ENCODE measurements at places on chromosomes 16 and 17.

DNA sequence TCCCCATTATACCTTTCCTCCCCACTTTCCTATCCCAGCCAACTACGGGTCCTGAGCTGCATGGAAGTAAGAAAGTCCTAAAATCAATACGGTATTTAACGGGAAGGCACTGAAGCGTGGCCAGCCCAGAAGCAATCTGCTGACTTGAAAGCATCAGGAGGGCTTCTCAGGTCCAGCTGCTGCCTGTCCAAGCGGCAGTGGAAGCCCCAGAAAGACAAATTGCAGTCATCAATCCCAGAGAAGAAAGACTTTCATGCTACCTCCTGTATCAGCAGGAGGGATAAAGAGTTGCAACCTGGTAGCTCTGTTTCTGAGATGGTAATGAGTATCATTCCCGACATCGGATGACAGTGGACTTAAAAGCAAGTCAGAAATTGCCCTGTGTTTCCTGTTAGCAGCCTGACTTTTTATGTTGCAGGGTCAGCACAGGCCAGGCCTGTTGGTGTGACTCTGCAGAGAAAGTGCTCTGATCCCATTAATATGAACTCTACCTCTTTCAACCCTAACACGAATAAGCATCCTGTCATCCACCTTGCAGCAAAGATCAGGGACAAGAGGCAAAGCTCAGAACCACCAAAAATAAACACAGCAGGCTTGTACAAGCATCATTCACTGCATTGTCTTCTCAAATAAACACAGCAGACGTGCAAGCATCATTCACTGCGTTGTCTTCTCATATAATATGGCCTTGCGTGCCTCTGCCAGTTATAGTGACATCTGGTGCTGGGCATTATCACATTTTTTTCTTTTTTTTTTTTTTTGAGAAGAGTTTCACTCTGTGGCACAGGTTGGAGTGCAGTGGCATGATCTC is 358.6 kb upstream of the CDH11 start:
- DNase-seq = no peak

DNA sequence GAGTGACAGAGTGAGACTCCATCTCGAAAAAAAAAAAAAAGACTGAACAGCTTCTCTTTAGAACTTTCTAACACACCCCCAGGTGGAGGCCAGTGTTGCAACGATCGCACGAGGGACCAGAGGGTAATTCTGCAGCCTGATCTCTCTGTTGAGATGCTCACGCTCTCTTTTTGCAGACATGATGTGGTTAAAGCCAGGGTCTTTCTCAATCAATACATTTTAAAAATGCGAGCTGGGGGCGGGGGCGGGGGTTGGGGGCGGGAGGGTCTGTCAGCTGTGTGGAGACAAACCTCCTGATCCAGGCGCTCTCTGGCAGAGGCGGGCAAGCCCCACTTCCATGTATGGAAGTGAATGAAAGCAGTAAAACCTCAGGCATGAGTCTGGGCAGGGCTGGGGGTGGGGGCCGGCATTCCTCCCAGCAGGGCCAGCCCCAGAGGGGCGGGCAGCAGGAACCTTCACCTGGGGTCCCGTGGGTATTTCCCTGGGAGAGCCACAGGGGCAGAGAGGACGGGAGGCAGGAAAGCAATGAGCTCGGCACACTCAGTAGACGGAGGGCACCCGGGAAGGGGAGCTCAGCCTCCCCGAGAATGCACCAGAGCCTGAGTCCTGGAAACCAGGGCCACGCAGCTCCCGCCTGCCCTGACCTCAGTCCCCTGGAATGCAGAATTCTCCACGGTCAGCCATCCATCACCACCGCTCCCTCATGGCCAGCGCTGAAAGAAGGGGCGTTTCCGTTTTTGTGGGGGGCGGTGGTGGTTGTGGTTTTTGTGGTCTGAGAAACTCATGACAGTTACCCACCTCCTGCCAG is 28.0 kb downstream of the NXN start:
- DNase-seq = no peak

GRCh38 chr17:13957636-13958035 is 111.7 kb upstream of the COX10 start:
- DNase-seq = no peak

- no peak for DNase-seq
Measured at GRCh38 chr16:73047536-73048291, at the start of gene ZFHX3. ZFHX3 (minus strand) TSS chr16:73048128; CDS start chr16:72960145, 87,983 bp downstream.

GRCh38 chr16:58148526-58148925 is 19.3 kb upstream of the CFAP20 start:
- no peak for DNase-seq

DNA sequence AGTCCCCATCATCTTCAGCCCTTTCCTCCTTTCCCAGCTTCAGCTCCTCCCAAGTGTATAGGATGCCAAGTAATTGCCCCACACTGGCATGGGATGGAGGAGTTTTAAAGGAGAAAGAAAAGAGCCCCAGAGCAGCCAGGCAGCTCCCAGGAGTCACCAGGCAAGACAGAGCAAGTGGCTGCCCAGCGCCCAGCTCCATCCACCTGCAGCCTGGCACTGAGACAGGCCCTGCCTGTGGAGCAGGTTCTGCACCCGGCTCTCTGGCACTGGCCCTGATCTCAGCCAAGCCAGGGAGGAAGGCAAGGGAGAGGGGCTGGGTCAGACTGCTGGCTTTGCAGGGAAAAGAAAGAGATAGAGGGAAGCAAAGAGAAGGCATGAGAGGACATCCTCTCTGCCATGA is 21.7 kb downstream of the FOXN1 start:
- DNase-seq = no peak

DNA sequence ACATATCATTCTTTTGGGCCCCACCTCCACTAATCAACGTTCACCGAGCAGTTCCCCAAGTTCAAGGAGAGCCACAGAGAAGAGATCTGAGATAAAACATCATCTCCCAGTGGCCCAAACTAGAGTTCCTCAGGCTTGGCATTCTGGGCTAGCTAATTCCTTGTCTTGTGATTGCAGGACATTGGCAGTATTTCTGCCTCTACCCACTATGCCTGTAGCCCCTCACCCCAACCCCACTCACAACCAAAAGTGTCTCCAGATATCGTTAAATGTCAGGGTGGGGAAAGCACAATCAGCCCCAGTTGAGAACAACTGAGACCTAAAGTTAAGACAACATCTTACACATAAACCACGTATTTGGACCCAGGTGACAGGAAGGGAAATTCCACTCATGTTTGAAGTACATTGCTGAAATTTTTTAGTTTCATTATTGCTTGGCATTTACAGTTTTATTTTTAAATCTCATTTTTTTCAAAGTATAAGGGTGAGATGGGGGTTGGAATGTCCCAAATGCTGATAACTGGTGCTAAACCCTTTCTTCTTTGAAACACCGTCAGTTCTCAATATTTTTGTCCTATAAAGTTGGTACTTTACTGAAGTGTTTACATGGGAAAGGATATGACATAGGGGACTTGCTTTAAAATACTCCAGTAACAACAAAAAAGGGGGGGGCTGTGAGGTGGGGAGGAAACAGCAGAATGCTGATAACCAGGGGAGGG is 13.6 kb downstream of the ZC3H7A start:
- no peak for DNase-seq

DNA sequence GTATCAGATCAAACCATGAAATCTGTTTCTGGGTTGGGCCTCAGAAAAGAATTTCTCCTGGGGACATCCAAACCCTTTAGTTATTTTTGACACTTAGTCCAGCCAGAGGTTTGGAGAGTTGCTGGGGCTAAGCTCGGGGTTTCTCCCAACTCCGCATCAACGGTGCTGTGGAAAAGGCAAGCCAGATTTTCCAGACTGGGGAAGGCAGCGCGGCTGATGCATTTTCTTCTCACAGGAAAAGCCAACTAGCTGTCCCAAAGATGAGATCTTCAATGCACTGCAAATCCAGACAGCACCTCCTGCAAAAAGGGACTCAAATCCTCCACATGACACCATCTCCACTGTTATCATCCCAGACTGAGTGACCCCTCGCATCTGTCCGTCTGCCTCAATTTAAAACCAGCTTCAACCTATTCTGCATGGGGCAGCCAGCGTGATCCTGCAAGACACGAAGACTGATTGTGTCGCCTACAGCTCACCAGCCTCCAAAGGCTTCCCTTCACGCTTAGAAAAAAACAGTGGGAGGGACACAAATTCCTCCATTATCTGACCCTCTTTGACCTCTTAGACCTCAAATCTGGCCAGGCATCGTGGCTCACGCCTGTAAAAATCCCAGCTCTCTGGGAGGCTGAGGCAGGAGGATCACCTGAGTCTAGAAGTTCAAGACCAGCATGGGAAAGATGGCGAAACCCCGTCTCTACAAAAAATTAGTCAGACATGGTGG is 62.0 kb downstream of the GAS7 start:
- DNase-seq = no peak

Data from activated gamma-delta T cell (primary cell).